T-helper 22 cell (primary cell): ENCODE measurements at places on chromosomes 7 and 10.

DNA sequence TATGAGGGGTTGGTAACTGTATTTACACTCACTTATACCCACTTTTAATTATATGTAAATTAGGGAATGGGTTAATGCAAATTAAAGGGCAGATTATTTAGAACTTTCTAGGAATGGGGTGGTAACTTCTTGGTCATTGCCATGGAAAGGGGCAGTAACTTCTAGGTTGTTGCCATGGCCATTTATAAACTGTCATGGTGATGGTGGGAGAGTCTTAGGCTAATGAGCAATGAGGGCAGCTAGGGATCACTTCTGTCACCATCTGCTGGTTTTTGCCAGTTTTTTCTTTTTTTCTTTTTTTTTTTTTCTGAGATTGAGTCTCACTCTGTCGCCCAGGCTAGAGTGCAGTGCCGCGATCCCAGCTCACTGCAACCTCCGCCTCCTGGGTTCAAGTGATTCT lies 33.1 kb downstream of the NAPEPLD start:
- DNase-seq, result no peak

DNA sequence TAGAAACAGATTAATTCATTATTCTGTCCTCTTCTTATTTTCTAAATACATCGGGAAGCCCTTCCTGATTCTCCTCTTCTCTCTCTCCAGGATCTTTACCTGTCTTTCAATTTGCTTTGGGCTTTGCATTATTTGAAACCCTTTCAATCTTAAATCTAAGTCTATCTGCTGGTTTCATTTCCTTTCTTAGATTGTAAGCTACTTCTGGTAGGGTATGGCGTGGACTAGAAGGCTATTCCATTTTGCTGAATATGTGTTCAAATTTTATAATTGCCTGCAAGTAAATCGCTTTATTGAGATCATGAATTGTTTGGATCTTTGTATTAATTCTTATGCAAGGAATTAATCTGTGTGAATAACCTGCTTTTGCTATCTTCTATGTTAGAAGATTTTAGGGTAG lies 11.1 kb downstream of the STAM start:
- no peak for DNase-seq

DNA sequence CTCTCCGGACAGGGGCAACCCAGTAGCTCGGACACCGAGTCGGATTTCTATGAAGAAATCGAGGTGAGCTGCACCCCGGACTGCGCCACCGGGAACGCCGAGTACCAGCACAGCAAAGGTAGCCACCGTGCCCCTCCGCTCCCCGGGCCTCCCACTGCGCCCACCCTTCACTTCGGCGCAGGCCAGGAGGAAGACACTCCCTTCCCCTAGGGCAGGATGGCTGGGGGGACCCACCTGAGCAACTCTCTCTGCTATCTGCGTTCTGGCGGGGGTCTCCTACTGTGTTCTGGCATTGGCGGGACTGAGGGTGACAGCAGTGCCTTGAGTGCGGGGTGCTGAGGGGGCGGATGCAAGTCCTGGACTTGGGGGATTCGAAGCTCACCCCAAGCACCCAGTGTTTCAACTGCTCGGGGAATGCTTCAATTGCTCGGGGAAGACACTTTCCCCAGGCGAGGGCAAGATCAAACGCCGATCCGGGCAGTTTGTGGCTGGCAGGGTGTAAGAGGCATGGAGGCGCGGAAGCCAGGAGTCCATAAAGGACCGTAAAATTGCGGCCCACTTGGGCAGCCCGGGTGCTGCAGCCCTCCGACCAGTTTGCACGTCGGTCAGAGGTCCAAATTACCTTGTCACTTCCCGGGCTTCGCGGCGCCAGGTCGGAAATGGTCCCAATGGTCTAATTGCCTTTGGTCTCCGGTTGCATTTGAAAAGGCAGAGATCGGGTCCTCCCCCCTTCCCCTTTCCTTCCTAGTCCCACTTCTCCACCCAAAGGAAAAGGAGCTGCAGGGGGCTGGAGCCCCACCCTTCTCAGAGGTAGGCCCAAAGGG lies 950 bp downstream of the EVX1 start:
- DNase-seq, result no peak

DNA sequence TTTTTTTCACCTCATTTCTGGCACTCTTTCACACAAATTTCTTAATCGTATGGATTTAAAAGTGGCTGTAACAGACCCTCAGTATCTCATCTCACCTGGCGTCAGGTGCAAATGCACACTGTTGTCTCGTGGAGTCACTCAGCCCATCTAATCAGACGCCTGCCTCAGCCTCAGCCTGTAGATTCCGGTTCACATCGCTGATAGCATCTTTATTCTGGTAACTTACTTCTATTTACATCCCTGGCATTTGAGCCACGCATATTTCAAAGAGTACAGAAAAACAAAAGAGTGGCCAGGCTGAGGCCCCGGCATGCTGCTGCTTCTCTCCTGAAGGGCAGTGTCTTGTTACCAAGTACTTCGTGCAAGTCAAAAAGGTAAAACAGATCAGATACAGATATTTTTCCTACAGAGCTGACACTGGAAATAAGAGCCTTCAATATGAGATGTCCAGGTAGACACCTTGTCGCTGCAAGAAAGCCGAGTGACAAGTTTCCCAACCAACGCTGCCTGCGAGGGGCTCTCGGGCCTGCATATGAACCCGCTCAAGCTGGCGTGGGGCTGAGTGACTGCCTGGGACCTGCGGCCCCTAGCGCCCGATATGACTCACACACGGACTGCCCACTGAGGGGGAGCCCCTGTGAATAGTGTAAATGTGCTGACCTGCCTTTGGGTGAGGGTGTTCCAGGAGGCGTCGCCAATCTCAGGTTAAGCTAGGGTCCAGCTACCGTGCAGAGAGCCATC lies 4.3 kb downstream of the VIPR2 start:
- no peak for DNase-seq
